ENCODE measurements at places on chromosomes 7 and 10. TPM values are rescaled to one million over a fixed set of nuclear protein-coding genes. Genes with fewer than 3 reads are reported as not detected.

- DNase-seq, result peak; percentile 86
These were observed 31.9 kb downstream of the PIP4K2A start for GRCh38 chr10:22682237-22683139.

DNA sequence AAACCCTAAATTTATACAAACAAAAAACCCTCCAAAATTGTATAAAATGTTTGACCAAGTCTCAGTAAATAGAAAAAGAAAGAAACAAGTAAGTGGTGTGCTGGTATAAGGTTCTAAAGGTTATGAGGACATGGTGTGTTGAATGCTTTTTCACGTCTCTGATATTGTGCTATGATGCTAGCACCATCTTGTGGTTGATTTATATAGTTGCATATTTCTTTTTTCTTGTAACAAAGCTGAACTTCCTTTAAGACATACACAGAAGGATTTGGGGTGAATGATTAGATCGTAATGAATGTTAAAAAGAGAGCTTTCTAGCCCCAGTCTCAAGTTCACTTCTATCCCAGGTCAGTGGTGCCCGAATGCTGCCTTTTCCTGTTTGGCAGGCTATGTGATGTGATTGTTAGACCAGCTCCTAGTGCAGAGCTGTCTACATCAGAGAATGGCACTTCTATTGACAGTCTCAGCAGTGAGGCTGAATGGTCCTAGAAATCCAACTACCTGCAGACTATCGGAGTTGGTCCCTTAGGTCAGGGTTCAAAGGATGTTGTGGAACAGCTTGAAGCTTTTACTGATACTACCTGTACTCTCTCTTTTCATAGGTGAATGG, 25.0 kb downstream of the VTI1A start:
- peak; percentile 13 for DNase-seq

DNA sequence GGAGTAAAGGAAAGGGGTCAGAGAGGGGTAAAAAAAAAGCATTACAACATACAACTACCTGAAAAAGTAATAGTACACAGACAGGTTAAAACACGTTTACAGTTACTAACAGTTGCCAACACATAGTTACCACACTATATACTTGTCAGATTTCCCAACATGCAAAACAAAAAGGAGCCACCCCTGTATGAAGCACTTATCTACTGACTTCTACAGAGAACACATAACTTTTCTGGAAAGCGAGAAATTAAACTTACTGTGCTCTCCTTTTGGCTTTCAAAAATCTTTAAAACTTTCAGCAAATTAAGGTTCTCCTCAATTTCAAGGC, 2.1 kb downstream of the ABI1 start:
- no peak for DNase-seq

GRCh38 chr7:112147793-112148361, 58.3 kb downstream of the DOCK4 start:
- no peak for DNase-seq

GRCh38 chr7:107345898-107346297, 124.0 kb upstream of the GPR22 start:
- DNase-seq, result no peak

- DNase-seq, result no peak
These were observed 123.2 kb downstream of the HERPUD2 start for GRCh38 chr7:35571611-35572240.

DNA sequence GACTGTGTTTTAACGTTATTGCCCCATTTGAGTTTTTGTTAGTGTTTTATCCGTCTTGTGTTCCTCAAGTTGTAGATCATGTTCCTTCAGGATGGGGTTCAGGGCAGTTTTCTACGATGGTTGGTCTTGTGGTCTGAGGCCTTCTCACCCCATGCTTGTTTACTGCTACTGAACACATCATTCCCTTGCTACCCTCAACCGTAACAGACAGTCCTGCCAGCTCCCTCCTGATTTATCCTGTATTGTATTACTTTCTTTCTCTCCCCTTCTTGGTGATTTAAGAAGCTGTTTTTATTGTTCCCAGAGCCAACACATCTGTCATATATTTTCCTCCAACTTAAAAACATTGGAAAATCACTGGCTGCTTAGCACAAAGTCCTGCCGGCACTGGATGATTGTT, 719.8 kb downstream of the INHBA start:
- no peak for DNase-seq

GRCh38 chr10:129035052-129035827, 431.8 kb upstream of the MGMT start:
- DNase-seq, result no peak

DNA sequence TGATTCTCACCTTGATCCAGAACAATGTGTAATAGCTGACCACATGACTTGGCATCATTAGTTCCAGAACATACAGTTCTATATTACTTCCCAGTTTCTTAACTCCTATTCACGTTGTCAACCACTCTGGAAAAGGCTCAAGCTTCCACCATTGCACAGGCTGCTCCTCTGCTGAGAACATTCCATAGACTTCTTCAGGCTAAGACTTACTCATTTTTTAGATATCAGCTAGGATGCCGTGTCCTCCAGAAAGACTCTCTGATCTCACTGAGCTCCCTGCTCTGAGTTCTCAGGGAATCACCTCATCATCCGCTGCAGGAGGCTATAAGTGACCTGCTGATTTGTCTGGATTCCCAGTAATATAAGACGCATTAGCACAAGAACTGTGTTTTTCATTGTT, 73.1 kb downstream of the HTR7 start:
- DNase-seq, result no peak

DNA sequence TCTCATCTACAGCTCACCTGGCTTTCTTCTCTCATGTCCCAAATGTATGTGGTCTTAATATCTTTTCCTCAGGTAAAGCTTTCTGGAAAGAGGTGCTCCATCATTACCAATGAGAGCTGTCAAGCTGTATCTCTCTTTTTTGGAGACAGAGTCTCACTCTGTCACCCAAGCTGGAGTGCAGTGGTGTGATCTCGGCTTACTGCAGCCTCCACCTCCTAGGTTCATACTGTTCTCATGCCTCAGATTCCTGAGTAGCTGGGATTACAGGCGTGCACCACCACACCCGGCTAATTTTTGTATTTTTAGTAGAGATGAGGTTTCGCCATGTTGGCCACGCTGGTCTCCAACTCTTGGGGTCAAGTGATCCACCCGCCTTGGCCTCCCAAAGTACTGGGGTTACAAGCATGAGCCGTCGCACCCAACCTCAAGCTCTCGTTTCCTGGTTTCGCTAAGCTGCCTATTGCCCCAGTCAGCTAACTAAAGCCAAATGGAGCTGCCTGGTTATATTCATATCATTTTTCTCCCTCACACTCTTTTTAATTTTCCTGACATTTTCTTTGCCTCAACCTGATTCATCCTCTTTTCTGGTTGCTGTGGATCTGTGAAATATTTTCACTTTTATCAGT, 60.5 kb downstream of the SUFU start:
- DNase-seq, result no peak

GRCh38 chr7:14691034-14691433, 211.5 kb downstream of the DGKB start:
- no peak for DNase-seq

- DNase-seq, result peak; percentile 25
These were observed 316.6 kb upstream of the TMEM229A start for GRCh38 chr7:124349443-124349842.

GRCh38 chr10:79230328-79230830, 116.9 kb upstream of the PPIF start:
- DNase-seq, result no peak

- DNase-seq, result no peak
These were observed 175.3 kb upstream of the SH2B2 start for GRCh38 chr7:102111061-102112041.

DNA sequence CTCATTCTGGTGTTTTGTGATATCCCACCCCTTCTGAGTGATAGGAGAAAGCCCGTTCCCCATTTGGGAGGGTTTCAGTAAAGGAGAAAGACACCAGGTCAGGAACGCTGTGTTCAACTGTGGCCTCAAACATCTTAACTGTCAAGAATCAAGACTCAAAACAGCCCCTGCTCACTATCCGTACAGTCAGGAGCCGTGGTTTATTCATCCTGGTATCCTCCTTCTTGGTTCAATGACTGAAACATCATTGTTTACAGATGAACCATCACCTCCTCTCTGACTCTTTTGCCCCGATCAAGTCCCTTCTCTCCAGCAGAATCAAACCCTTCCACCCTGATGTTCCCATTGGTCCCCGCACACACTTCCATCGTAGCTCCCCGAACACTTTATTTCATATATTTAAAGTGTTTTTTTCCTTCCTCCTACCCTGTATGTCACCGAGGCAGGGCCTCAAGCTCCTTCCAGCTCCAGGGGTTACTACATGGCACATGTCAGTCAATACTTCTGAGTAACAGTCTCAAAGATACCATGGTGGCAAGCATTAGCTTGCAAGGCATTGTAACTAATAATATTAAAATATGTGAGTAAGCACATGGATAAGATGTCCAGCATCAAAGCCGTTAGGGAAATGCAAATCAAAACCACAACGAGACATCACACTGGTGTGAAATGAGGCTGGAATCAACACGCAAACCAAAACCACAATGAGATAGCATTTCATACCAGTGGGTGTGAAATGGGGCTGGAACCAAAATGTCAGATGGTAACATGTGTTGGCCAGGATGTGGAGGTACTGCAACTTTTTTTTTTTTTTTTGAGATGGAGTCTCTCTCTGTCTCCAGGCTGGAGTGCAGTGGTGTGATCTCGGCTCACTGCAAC, 124.7 kb upstream of the C1QL3 start:
- peak; percentile 37 for DNase-seq

GRCh38 chr10:43822631-43823580, 174.2 kb upstream of the ZNF32 start:
- no peak for DNase-seq

GRCh38 chr7:4134631-4135030, 547.5 kb upstream of the FOXK1 start:
- no peak for DNase-seq

- DNase-seq, result peak; percentile 96
These were observed 354.1 kb downstream of the TNS3 start for GRCh38 chr7:47227762-47228177.

DNA sequence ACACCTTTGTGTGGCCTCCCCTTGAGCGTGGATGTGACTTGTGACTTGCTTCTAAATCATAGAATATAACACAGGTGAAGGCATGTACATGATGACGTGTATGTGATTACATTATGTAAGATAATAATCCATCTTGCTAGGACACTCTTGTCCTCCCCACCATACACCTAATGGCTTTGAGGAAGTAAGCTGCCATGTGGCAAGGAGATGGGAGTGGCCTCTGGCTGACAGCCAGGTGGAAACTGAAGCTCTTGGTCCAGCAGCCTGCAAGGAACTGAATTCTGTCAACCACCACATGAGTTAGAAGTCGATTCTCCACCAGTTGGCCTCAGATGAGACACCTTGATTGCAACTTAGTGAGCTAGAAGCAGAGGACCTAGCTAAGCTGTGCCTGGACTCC, 67.4 kb upstream of the ELN start:
- DNase-seq, result no peak

GRCh38 chr10:74290708-74291107, 139.7 kb downstream of the ADK start:
- no peak for DNase-seq

GRCh38 chr7:100465702-100466311, 1.7 kb upstream of the SPACDR start:
- DNase-seq, result peak; percentile 91

- DNase-seq, result no peak
These were observed 1.2 kb downstream of the THNSL1 start for GRCh38 chr10:25017661-25018060.

- no peak for DNase-seq
These were observed 9.0 kb downstream of the TAS2R40 start for GRCh38 chr7:143230602-143231457.

DNA sequence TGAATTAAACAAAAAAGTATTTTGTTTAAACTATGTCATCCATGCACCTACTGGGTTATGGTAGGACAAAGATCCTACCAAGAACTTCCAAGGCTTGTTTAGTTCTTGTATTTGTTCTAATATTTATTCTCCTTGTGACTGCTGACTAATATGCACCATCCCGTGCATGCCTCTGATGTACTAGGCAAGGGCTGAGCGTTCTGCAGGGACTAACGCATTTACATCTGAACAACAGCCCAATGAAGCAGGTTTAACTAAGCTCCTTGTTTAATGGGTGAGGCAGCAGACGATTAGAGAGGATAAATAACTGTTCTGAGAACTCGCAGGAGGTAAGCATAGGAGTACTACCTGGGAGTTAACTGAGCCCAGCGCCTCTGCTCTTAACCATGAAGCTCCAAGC, 64.9 kb downstream of the KIAA1549 start:
- DNase-seq, result no peak

- DNase-seq, result no peak
These were observed 11.1 kb downstream of the KCTD7 start for GRCh38 chr7:66639773-66640172.

GRCh38 chr7:94012746-94013145, 8.6 kb upstream of the BET1 start:
- no peak for DNase-seq

DNA sequence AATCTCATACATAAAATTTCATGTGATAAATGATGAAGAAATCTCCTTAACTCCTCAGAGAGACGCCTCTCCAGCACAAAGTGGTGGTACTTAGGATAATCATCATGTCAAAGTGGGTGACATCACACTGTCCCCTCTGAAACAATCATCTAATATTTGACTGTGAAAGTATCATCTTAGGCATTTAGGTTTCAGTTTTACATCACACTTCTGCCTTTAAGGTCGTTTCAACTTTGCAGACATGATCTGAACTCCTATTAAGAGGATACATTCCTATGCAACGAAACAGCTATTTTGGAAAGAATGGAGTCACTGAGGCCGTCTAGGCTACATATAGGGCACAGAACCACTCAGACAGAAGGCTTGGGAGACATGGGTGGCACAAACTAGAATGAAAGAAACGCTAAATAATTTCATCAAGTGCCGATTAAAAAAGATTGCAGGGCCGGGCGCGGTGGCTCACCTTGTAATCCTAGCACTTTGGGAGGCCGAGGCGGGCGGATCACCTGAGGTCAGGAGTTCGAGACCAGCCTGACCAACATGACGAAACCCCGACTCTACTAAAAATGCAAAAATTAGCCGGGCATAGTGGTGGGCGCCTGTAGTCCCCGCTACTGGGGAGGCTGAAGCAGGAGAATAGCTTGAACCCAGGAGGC, 2.0 kb downstream of the VOPP1 start:
- no peak for DNase-seq

GRCh38 chr10:15169555-15170401, 1.3 kb upstream of the NMT2 start:
- DNase-seq, result no peak

TMEM236 gene
- 0.06 TPM for total RNA-seq

PHF14 gene
- total RNA-seq, result 41.2 TPM

NKX2-3 gene
- not detected for total RNA-seq

EPHB6 gene
- total RNA-seq, result 12.9 TPM

GRID2IP gene
- total RNA-seq, result 0.09 TPM

CPA2 gene
- total RNA-seq, result 0.11 TPM

ZNF775 gene
- total RNA-seq, result 18.2 TPM

MBL2 gene
- not detected for total RNA-seq

PMS2 gene
- total RNA-seq, result 17.1 TPM

CAMK2B gene
- total RNA-seq, result not detected

CRTAC1 gene
- 17.9 TPM for total RNA-seq

ZNF786 gene
- 6.9 TPM for total RNA-seq

All from Daoy (cell line).